ENCODE measurements at places on chromosomes 4 and X.

DNA sequence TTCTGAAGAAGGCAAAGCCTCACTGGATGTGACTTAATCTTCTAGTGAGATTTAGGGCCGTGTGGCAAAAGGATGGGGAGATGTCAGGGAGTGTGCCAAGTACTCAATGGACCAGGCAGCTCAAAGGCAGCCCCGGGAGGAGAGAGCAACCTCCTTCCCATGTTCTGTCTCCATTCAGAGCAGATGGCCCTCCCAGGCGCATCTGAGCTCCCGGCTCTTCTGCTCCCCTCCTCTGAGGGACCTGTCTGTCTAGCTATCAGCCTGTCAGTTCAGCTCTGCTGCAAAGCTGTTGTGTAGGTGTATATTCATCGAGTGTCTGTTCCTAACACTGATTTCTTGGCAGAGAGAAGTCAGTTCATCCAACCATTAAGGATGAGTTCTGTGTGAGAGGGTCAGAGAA is 10.9 kb upstream of the PORCN start:
- no peak for DNase-seq

- no peak for DNase-seq
These were observed 51.4 kb downstream of the CPZ start for GRCh38 chr4:8643986-8644385.

DNA sequence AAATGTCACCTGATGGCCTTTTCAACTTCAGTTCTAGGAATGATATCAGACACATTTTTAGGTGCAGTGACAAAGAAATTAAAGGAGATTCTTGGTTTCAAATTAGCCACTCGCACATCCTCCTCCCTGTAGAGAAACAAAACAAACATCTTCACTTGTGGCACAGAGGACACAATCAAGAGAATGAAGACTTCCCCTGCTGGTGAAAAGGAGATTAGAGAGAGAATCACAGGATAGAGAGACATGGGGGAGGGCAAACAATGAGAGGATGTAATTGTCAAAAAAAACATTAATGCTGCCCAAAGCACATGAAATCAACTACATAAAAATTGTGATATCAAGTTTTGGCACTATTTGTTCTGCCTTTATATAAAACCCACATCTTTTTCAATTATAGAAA is 34.5 kb downstream of the ACE2 start:
- no peak for DNase-seq

DNA sequence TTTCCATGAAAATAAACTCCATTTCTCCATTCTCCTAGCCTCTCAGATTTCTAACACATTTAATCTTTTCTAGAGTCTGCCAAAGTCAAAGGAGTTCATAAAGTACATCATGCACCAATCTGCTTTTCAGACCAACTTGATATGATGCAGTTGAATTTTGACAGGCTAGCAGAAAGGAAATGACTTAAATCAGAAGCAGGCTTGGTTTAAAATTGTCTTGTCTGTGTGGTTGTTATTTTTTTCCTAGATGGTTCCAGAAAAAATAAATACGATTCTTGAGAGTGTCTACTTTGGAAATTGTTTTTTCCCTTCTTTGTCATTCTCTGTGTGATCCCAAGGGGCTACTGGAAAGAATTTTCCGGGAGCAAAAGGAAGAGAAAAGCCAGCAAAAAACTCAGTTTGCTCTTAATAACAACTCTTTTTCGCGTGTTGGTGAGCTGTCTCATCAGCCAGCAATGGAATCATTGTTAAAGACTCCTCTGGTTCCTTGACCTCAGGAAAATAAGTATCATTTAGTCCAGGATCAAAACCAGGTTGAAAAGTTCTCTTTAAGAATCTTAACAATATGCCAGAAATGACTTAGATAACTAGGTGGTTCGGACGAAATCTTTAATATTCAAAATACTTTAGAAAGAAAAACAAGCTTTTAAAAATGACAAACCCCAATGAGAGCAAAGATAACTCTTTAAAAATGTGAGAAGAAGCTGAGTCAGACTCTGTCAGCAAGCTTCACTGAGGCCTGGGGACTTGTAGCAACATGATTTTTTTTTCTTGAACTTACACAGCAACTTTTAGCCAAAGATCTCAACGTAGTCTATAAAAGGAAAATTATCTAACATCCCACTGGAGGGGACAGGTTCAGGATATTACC is 49.7 kb upstream of the GAB1 start:
- no peak for DNase-seq

- DNase-seq, result no peak
These were observed 66.6 kb downstream of the TRMT44 start for GRCh38 chr4:8507196-8507570.

GRCh38 chrX:64975491-64975890 is 759 bp downstream of the ZC4H2 start:
- no peak for DNase-seq

- no peak for DNase-seq
These were observed 35.9 kb downstream of the ADRA2C start for GRCh38 chr4:3801931-3802550.

DNA sequence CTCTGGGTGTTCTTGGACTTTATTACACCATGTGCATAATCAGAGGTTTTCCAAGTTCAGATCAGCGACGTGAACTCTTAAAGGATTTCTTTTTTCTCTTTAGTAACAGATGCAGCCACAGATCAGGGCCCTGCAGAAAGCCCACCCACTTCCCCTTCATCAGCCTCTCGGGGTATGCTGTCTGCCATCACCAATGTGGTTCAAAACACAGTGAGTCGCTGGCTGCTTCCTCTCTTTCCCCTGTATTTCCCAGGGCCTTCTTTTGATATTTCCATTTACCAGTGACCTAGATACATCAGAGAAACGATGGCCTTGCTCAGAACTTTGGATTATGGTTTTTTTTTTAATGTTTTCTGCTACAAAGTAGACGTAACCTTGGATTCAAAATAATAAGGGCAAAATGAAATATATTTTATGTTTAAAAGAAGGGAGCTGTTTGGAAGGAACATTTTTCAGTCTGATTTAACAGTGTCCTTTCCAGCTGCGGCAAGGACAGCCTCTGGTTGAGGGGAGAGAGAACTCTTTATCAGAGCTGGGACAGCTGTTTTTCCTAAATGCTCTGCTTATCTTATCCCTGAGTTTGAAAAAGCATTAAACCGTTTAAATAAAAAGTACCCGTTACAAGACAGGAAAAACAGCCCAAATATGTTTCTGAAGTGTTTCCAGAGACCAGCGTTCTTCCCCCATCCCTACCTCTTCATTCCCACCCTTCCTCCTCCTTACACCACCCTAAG is 38.2 kb downstream of the FAM114A1 start:
- DNase-seq, result no peak

DNA sequence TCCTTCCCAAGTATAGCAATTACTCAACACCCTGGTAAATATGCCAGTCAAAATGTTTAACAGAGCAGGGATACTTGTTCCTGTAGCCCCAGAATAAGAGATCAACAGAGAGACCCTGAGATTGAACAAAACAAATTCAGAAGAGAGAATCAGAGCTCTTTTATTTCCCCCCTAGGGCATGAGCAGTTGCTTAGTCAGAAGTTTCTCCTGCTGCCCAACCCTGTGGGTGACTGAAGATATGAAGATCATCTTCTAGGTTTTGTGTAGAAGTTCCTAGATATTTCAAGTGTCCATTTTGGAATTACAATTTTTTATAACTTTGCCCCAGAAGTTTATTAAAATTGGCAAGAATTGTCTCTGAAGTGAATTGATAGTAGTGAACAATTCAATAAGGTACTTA is 59.1 kb upstream of the RXFP1 start:
- no peak for DNase-seq

- DNase-seq, result no peak
These were observed 20.5 kb downstream of the AKAP4 start for GRCh38 chrX:50180073-50180940.

- no peak for DNase-seq
These were observed 564 bp downstream of the FAM149A start for GRCh38 chr4:186104890-186105646.

DNA sequence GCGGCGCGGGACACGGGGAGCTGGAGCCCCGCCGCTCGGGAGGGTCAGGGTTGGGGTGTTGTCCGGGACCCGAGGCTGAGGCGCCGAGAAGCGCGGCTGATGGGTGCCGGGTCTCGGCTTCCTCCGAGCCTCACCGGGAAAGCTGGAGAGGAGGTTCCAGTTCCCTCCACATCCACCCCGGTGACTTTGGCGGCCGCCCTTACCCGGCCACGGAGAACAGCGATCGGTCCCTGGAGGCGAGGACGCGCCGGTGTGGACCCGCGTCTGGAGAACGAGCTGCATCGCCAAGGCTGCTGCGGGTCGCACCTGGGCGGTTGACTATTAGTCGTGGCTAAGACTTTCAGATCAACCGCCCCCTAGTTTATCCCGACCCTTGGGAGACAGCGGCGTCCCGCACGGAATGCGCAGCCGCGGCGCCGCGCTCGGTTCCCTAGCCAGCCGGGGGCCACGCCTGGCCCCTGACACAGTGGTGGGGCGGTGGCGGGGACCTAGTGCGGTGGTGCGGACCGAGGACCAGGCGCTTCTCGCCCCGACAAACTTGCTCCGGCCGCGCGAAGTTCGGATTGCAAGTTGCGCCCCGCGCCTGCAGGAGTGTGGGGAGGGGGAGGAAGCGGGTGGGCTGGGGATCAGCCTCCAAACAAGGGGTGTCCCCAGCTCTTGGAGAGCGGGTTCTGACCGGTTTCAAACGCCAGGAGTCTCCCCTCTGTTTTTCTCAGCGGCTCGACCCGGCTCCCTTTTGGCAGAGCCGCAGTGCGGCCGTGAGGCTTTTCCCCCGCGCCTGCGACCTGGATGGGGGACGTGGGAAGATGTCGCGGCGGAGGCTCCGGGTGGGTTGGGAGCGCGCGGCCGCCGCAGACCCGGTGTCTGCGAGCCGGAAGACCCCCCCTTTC is 568 bp downstream of the FHDC1 start:
- no peak for DNase-seq

- no peak for DNase-seq
These were observed 274.5 kb upstream of the NOCT start for GRCh38 chr4:138740816-138741745.

DNA sequence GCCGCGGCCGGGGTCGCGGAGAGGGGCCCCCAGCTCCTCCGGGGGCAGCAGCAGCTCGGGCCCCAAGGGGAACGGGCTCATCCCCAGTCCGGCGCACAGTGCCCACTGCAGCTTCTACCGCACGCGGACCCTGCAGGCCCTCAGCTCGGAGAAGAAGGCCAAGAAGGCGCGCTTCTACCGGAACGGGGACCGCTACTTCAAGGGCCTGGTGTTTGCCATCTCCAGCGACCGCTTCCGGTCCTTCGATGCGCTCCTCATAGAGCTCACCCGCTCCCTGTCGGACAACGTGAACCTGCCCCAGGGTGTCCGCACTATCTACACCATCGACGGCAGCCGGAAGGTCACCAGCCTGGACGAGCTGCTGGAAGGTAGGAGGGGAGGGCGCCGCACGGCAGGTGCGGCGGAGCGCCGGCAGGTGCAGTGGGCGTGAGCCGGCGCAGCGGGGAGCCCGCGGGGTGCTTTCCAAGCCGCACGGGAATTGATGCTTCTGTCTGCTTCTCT is 886 bp downstream of the DCLK2 start:
- DNase-seq, result no peak

DNA sequence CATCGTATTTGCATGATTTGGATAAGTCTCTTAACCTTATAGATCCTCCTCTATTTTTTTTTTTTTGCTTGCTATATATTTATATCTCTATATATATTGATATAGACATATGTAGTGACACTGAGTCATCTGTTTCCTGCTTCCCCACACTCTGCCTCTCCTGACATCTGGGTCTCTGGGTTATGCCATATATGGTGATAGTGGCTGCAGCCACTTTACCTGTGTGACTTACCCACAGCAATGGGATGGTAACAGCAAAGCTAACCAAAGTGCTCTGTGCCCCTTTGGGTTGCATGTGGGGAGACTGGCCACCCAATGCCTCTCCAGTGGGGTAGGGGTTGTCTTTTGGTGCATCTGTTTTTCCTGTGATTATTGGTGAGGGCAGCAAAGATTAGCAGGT is 14.5 kb downstream of the CMC4 start:
- DNase-seq, result no peak

- no peak for DNase-seq
These were observed 37.0 kb downstream of the HAND2 start for GRCh38 chr4:173493041-173493440.

DNA sequence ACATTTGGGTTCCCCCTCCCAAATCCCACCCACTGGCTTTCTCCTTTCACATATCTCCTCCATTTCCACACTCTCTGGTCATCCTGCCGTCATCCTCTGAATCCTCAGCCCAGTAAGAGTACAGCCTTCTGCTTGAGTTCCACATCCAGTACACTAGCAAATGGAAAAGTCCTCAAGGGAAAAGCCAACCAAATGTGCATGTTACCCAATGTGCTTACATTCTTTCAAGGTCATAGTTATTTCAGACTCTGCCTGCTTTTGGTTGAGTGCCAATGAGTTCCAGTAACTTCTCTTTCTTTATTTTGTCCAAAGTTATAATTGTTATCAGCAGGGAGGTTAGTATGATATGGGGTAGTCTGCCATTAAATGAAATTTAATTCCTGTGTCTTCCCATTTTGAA is 78.1 kb downstream of the SRPX start:
- no peak for DNase-seq
